ENCODE measurements at places on chromosomes 7 and 10.
A peak's percentile ranks its signal among the peaks of the same experiment; 100 is the strongest.

- DNase-seq, result no peak
Measured at GRCh38 chr10:90417476-90418210, 440.2 kb downstream of the HTR7 start.

GRCh38 chr10:77188000-77188395, 449.6 kb downstream of the KCNMA1 start:
- no peak for DNase-seq

DNA sequence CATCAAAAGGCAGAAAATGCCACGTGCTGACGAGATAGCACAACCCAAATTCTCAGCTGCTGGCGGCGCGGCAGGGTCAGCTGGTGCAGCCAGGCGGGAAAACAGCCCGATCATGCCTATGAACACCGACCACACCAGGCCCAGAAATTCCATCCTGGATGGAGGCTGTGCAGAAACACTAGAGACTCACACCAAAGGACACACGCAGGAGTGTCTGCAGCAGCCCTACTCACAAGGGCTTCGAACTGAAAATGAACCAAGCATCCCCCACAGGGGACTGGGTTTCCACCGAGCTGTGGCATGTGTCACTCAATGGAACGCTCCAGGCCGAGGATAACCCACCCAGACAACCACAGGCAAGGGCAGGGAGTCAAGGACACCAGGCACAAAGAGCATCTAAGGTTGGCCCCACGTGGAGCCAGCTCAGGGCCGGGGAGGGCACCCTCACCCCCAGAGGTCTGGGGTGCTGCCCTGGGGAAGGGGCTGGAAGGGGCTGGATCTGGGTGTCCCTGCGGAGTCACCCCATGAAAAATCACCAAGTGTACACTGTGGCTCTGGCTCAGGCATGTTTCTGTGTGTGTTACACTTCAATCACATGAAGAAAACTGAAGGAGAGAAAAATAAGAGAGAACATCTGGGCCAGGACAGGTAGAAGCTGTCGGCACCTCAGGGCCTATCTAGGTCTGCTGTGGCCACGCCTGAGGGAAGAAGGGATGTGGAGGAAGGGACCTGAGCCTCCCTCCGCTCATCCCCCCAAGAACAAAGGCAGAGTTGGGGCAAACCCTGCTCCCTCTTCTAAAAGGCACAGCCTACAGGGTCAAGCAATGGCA, 33.0 kb downstream of the RASGEF1A start:
- no peak for DNase-seq

- no peak for DNase-seq
Measured at GRCh38 chr7:27146491-27147198, 929 bp downstream of the HOXA6 start.

DNA sequence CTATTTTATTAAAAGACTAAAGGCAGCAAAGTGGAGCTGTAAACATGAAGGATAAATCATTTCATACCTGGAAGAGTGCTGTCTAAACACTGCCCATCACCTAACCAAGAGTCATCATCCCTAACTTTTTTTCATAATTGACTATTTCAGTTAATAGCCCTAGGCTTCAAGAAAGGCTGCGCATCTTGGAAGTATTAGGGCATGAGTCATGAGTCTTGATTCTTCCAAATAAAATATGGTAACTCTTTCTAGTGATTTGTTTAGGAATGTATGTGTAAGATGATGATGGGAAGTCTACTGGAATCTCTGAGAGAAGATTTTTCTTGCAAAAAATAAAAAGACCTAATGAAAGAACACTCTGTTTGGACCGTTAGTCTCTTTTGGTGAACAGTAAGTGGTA, 207.7 kb upstream of the AHR start:
- peak; percentile 34 for DNase-seq

DNA sequence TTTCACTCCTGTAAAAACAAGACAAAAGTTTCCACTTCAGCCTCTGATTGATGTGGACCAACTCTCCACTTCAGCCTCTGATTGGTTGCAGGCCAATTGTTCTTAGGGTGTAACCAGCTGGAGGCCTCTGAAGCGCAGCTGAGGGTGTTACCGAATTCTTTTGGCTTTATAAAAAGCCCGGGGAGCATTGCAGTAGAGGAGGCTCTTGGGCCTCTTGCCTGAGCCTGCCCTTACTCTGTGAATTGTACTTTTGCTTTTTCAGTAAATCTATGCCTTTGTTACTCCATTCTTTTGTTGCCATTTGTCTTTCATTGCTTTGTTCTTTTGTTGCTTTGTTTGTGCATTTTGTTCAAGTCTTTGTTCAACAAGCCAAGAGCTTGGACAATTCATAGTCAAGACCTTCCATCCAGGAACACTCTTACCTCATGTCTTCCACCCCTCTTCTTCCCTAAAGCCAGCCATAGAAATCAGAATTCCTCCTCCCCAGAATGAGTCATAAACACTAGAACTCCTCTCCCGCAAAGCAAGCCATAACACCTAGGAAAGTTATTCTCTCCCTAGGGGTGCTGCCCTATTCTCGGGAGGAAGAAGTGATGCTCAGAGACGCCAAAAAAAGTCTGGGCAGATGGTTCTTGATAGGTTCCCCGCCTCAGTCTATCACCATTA, 53.5 kb upstream of the ARMC3 start:
- no peak for DNase-seq

DNA sequence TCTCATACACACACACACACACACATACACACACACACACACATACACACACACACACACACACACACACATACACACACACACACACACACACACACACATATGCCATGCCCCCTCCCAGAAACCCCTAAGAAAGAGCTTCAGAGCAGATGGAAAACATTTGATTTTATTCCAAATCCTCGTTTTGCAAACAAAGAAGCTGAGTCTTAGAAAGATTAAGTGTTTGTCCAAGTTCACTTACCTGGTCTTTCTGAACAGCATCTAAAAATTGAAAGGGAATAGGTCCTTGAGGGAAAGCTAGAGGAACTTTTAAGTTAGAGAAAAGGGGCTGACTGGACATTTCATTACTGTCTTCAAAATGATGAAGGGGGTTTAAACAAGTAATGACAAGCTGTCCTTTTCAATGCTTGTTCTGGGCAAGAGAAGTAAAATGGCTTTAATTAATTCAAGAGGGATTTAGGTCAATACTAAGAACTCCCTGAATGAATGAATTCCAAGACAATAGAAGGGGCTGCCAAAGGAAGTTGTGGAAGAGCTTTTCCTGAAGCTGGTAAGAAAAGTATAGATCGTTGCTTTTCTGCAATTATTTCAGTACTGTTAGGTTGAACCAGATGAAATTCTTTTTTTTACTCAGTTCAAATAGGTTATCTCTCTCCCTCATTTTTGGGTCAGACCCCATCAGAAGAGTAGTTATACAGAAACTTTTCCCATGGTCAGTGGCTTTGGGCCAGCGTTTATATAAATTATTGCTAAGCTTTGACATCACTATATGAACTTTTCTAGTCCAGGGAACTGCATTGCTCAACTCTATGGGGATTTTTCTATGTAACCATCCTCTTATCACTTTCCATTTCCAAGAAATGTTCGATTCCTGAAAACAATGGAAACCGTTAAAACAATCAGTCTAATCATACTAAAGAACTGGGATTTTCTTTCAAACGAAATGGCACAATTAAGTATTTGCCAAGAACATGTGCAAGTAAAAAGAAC, 261.4 kb downstream of the MTERF1 start:
- no peak for DNase-seq

DNA sequence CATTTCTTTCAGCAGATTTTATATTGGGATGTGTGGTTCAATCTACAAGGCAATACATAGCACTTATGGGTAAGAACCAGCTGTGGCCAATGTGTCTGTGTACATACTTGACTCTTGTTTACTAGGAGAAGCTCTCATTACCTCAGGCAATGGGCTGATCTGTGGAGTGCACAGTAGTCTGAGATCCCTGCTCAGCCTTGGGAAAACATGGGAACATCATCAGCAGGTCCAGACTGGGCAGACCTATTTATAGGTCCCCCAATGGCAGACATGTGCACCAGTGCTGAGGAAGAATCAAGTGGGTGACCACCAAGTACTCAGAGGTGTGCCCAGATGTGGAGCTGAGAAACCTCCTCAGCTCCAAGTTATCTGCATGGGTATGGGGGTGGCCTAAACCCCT, 349.7 kb downstream of the KIF20B start:
- DNase-seq, result no peak

DNA sequence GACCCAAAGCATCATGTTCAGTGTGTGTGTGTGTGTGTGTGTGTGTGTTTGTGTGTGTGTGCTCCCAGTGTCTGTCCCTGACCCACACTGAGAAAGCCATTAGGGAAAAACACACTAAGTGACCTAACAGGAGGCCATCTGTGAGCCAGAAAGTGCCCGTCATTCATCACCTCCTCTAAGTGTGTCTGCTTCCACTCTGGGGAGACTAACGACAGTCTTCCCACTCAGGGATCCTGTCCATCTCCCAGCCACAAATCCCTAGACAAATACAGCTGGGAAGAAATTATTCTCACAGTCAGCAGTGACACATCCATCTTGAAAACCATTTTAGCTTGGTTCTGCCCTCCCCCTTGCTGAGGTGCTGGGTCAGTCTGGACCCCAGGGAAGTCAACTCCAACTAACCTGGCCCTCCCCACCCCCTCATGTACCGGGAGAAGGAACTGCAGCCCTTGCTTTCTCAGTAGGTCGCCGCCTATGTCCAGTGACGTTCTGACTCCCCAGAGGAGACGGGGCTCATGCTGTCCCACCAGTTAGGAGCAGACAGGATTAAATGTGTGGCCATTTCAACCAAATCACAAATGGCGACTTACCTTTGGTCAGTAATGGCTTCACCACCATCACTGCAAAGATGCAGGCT, 296.5 kb upstream of the ZNF32 start:
- DNase-seq, result no peak

DNA sequence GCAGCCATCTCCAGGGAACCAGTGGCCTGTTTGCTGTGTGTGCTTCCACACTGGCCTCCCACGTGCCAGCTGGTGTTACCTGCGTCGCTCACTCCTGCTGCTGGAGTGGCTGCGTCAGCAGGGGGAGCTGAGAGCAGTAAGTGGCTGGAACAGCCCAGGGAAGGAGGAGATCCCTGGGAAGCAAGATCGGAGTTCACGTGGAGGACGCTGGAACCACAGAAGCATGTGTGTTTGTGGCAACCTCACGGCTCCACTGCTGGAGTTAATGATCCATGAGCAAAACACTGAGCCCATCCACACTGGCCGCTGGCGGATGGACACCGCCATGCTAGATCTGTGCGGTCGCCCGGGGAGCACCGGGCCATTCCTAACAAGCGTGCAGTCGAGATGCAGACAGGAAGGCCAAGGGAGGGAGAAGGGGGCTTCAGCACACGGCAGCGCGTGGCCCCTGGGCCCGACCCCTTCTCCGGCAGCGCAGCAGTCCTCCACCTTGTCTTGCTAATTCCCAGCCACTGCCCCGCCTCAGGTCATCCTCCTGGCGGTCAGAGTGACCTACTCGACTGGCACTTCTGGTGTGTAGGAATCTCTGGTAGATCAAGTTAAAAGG, 68.5 kb upstream of the EEPD1 start:
- DNase-seq, result peak; percentile 62

DNA sequence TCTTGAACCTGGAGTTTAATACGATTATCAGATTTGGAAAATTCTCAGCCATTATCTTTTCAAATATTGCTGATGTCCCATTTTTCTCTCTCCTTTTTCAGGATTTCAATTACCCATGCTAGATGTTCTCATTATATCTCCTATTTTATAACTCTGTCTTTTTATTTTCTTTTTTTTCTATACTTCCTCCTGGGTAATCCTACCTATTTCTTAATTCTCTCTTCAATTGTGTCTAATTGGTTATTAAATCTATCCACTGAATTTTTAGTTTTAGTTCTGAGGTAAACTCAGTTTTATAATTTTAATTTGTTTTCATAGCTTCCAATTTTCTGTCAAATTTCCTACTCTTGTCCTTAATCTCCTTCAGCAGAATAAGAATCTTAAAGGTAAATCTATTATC, 15.6 kb downstream of the STEAP1 start:
- no peak for DNase-seq

DNA sequence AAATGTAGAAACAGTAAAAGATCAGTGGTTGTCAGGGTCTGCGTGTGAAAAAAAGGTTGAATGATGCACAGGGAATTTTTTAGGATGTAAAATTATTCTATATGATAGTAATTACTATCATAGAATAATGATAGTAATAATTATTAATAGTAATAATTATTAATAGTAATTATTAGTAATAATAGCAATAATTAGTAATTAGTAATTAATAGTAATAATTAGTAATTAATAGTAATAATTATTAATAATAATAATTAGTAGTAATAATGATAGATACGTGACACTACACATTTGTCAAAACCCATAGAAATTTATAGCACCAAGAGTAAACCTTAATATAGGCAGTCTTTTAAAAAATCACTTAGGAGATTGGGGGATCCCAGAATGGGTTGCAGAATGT, 4.5 kb upstream of the NUDCD3 start:
- no peak for DNase-seq

- no peak for DNase-seq
Measured at GRCh38 chr10:70250961-70251680, 17.9 kb upstream of the PPA1 start.

GRCh38 chr7:85474234-85474633, 287.4 kb upstream of the SEMA3D start:
- DNase-seq, result no peak

GRCh38 chr7:44983742-44984477, 5.1 kb upstream of the MYO1G start:
- no peak for DNase-seq

DNA sequence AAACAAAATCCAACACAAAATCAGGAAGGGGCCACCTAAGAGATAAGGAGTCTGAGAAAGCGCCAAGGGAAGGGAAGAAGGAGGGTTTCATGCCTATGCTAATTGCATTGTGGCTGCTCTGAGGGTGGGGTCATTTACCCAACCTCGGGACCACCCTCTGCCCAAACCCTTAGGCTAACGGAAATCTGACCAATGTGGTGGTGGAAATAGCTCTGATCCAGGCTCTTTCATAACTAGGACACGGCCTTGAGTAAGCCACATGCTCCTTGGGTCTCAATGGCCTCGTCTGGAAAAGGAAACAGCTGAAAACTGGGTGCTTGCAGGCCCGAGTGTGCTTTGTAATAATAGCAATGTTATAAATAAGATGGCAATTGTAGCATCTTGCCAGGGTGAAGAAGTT, 14.9 kb upstream of the SRGN start:
- no peak for DNase-seq

DNA sequence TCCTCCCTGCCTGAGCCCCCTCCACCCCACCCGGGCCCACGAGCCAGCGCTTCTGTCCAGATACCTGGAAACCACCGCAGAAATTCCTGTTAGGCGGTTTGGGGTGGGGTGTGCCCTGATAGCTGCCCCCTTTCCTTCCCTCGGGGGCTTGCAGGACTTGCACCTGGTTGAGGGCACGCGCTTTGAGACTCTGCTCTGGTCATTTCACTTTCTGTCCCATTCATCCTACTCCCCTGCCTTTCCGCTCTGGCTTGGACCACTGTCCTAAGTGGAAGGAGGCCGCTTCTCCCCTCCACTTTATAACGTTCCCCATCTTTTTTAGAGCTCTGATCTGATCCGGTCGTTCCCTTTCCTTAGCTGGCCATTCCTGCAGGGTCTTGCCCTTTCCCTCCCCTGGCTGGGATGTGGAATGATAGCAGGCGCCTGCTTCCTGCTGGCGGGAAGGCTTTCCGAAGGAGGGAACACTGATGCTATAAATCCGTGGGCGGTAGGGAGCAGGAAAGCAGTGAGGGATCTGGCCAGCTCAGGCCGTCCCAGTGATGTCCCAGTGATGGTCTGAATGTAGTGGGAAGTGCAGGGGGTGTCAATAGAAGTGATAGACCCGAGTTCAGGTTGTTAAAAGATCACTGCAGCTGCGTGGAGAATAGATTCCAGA, 852 bp upstream of the PRKAR1B start:
- no peak for DNase-seq

Data from amniotic epithelial cell (primary cell).